Gastrocnemius medialis (tissue), 4 donors: ENCODE measurements at places on chromosomes 13 and 19.
A peak's percentile ranks its signal among the peaks of the same experiment; 100 is the strongest.

- DNase-seq, result no peak
- H3K36me3 ChIP-seq, result no peaks in the 10 kb centered on the region
- H3K4me3 ChIP-seq, result no peak overlapping the region
- no peaks in the 10 kb centered on the region for H3K4me1 ChIP-seq
- H3K27me3 ChIP-seq, result peaks cover 3% of the 10 kb centered on the region
Observed at GRCh38 chr19:39270036-39270871, 2.1 kb downstream of the IFNL2 start.

- H3K27me3 ChIP-seq, result peaks cover 4% of the 10 kb centered on the region
- no peak overlapping the region for H3K27ac ChIP-seq
- H3K4me3 ChIP-seq, result no peak overlapping the region
- no peaks in the 10 kb centered on the region for H3K4me1 ChIP-seq
- H3K36me3 ChIP-seq, result no peaks in the 10 kb centered on the region
Observed at GRCh38 chr13:112434937-112435523, 58.9 kb downstream of the SPACA7 start.

DNA sequence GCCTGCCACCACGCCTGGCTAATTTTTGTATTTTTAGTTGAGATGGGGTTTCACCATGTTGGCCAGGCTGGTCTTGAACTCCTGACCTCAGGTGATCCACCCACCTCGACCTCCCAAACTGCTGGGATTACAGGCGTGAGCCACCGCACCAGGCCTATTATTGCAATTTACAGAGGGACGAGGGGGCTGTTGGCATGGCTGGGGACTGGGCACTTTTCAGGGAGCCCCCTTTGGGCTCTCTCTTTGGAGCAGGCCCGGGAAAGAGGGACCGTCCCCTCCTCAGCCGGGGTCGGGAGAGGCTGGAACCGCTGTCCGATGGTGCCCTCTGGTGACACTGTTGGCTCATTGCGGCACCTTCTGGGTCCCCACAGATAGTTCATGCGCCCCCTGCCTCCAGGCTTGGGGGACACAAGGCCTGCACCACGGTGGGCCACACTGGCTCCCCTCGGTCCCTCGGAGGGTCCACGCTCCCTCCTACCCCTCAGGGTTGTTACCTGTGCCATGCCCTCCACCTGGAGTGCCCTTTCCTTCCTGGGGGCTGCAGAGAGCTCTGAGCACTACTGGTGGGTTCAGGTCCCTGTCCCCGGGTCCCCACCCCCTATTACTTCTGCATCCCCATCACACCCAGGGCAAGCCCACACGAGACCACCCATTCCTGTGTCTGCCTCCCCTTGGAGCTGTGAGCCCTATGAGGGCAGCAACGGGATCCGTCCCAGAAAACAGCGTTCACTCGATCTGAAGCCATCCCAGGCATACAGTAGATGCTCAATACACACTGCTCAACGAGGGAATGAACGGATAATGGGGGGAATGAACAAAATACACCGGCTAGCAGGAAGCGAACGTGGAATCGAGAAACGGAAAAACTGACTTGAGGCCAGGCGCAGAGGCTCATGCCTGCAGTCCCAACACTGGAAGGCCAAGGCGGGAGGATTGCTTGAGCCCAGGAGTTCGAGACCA, 12.5 kb downstream of the FEM1A start:
- peak overlapping the region; percentile 100 for H3K27ac ChIP-seq
- no peaks in the 10 kb centered on the region for H3K27me3 ChIP-seq
- H3K36me3 ChIP-seq, result no peaks in the 10 kb centered on the region
- H3K4me1 ChIP-seq, result peaks cover 25% of the 10 kb centered on the region
- H3K4me3 ChIP-seq, result no peak overlapping the region

GRCh38 chr19:44866664-44867063, 20.6 kb downstream of the NECTIN2 start:
- DNase-seq, result no peak
- H3K27ac ChIP-seq, result peak overlapping the region; percentile 34
- no peaks in the 10 kb centered on the region for H3K27me3 ChIP-seq
- no peak overlapping the region for H3K4me3 ChIP-seq
- H3K36me3 ChIP-seq, result no peaks in the 10 kb centered on the region

DNA sequence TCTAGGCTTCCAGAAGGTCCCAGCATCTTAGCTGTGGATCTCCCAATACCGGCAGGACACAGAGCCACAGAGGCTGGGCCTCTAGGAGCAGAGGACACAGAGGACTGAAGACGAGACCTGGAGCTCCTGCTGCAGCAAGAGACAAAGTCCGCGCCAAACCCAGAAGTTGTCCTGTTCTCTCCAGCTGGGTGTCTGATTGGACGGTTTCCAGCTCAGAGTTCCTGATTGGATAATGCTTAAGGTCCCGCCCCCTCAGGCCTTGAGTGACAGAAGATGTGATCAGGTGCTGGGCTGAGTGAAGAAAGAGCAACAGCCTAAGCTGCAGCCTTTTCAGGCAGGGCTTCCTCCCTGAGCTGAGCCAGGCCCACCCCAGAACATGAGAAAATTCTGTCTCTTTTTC, 59.9 kb upstream of the ZNF85 start:
- no peaks in the 10 kb centered on the region for H3K36me3 ChIP-seq
- no peak overlapping the region for H3K4me3 ChIP-seq
- no peak for DNase-seq
- no peaks in the 10 kb centered on the region for H3K27me3 ChIP-seq
- no peaks in the 10 kb centered on the region for H3K4me1 ChIP-seq

- H3K27me3 ChIP-seq, result peaks cover 3% of the 10 kb centered on the region
- DNase-seq, result no peak
- H3K27ac ChIP-seq, result no peak overlapping the region
- H3K36me3 ChIP-seq, result no peaks in the 10 kb centered on the region
- no peaks in the 10 kb centered on the region for H3K4me1 ChIP-seq
Observed at GRCh38 chr13:112618501-112618900, 30.5 kb upstream of the TUBGCP3 start.

- no peak overlapping the region for H3K27ac ChIP-seq
- H3K36me3 ChIP-seq, result no peaks in the 10 kb centered on the region
- no peak overlapping the region for H3K4me3 ChIP-seq
- H3K27me3 ChIP-seq, result no peaks in the 10 kb centered on the region
- peak; percentile 38 for DNase-seq
Observed at GRCh38 chr19:38142176-38143035, 81.6 kb downstream of the DPF1 start.

DNA sequence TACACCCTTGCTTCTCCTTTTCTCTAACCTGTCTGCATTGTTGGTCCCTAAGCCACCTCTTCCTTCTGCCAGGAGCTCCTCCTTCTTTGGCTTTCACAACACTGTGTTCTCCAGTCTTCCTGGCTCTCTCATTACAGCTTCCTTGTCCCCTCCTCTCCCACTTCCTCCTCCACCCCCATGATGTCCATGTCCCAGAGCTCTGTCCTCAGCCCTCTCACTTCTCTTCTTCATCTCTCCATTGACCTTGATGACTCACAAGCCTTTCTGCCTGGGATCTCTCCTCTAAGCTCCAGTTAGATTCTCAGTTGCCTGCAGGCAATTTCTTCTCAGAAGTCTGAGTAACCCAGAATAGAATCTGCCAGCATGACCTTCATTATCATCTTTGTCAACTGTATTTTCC, 100.3 kb upstream of the WASF3 start:
- peak; percentile 23 for DNase-seq
- peak overlapping the region; percentile 22 for H3K27ac ChIP-seq
- no peaks in the 10 kb centered on the region for H3K36me3 ChIP-seq
- no peak overlapping the region for H3K4me3 ChIP-seq
- peaks cover 3% of the 10 kb centered on the region for H3K4me1 ChIP-seq
- H3K27me3 ChIP-seq, result no peaks in the 10 kb centered on the region

GRCh38 chr19:10271543-10272086, 695 bp downstream of the ICAM1 start:
- H3K27ac ChIP-seq, result peak overlapping the region; percentile 75
- peaks cover 24% of the 10 kb centered on the region for H3K27me3 ChIP-seq
- H3K4me3 ChIP-seq, result peak overlapping the region; percentile 55
- DNase-seq, result no peak
- peaks cover 21% of the 10 kb centered on the region for H3K4me1 ChIP-seq

DNA sequence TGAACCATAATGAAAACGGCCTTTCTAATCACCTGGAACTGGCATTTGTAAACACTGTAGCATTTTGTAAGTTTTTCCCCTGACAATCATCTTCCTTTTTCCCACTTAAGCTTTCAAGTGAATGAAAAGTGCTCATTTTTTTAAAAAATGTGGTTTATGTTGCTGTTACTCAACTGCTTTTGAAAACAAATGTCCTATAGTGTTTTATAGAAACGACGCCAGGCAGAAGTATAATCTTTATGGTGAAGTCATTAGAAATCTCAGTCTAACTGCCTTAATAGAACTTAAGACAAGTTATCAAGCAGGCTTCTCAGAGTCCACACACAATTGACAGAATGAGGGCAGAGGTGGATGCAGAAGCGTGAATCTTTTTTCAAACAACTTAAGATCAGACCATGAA, 442.3 kb downstream of the KLF12 start:
- DNase-seq, result no peak
- H3K27ac ChIP-seq, result no peak overlapping the region
- peaks cover 18% of the 10 kb centered on the region for H3K36me3 ChIP-seq
- H3K4me1 ChIP-seq, result no peaks in the 10 kb centered on the region

DNA sequence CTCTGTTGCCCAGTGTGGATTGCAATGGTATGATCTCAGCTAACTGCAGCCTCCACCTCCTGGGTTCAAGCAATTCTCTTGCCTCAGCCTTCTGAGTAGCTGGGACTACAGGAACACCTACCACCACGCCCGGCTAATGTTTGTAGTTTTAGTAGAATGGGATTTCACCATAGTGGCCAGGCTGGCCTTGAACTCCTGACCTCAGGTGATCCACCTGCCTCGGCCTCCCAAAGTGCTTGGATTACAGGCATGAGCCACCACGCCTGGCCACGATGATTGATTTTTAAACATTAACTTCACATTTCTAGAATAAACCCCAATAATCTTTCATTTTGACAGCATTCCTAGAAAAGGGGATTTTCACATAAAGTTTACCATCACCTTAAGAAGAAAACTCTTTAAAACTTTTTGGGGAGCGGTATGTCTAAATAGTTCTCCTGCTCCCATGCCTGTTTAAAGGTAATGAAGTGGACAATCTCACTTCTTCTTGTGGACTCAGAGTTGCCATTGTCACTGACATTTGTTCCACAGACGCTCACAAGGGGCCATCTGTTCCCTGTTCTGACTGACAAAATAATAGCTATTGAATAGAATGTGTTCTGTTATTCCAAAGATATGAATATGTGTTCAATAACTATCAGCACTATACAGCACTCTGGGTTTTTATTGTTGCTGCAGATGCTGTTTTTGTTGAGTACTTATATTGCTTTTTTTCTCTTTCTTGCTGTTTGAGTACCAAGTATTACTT, 66.1 kb upstream of the C1QTNF9B start:
- H3K4me3 ChIP-seq, result no peak overlapping the region
- no peaks in the 10 kb centered on the region for H3K4me1 ChIP-seq
- no peak for DNase-seq
- no peaks in the 10 kb centered on the region for H3K27me3 ChIP-seq

DNA sequence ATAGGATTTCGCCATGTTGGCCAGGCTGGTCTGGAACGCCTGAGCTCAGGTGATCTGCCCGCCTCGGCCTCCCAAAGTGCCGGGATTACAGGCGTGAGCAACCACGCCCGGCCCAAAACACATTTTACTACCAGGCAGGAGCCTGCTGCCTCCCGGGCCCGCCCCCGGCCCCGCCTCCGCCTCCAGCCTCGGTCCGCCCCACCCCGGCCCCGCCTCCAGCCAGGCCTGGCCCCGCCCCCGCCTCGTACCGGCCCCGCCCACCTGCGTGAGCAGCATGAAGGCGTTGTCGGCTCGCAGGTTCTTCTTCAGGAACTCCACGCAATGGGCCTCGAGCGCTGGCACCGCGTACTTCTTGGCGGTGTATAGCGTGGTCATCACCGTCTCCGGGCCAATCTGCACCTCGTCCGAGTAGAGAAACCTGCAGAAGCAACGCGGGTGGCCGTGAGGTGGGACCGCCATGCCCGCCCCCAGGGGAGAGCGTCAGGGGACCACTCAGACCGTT, 22.7 kb downstream of the BTBD2 start:
- H3K27me3 ChIP-seq, result no peaks in the 10 kb centered on the region
- no peak overlapping the region for H3K27ac ChIP-seq
- DNase-seq, result no peak
- no peaks in the 10 kb centered on the region for H3K4me1 ChIP-seq

DNA sequence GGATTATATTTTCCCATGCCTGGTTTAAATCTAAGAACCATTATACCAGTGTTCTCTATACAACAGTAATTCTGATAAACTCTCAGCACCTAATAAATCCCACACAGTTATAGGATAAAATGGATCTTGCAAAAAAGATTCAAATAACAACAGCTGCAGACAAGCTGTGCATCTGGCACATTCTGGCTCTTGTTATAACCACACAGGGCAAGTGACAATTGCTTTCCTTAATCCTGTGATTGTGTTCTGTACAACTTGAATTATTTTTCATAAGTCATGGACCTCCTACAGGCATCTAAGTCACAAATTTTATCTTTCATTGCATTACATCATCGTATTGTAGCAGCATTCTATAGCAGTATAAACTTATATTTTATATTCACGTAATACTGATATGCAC, 948.3 kb downstream of the SLITRK1 start:
- no peak for DNase-seq
- no peak overlapping the region for H3K27ac ChIP-seq
- H3K4me1 ChIP-seq, result no peaks in the 10 kb centered on the region
- H3K27me3 ChIP-seq, result no peaks in the 10 kb centered on the region
- H3K36me3 ChIP-seq, result no peaks in the 10 kb centered on the region

DNA sequence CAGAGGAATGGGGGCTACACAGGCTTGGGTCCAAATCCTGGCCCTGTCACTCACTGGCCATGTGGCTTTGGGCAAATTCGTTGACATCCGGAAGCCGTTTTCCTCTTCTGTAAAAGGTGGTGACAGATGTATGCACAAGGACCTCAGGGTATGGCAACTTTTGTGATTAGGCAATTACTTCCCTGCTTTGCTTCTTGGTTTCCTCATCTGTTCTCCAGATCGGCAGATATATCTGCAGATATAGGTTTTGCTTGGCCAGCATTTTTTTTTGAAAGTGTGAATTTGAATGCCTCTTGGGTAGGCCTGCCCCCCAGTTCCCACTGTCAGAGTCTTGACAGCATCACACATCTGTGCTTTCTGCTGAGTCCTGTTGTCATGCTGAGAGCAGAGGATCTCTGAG, 17.7 kb downstream of the TMEM272 start:
- no peaks in the 10 kb centered on the region for H3K36me3 ChIP-seq
- no peak overlapping the region for H3K27ac ChIP-seq
- DNase-seq, result no peak
- H3K4me3 ChIP-seq, result no peak overlapping the region
- no peaks in the 10 kb centered on the region for H3K4me1 ChIP-seq
- no peaks in the 10 kb centered on the region for H3K27me3 ChIP-seq

GRCh38 chr19:4051175-4052101, 15.3 kb downstream of the ZBTB7A start:
- peaks cover 38% of the 10 kb centered on the region for H3K4me1 ChIP-seq
- no peaks in the 10 kb centered on the region for H3K36me3 ChIP-seq
- H3K27ac ChIP-seq, result peak overlapping the region; percentile 77
- DNase-seq, result no peak
